Heart left ventricle (tissue), 16 donors: ENCODE measurements at places on chromosomes 4 and X. TPM values are rescaled to one million over a fixed set of nuclear protein-coding genes. Genes with fewer than 3 reads are reported as not detected.

GRCh38 chr4:8836664-8837171, 34.9 kb downstream of the HMX1 start:
- DNase-seq: no peak

Gene ZC4H2
- polyA plus RNA-seq: 1.8 TPM

Gene GLUD2
- polyA plus RNA-seq: 0.72 TPM

Gene TBC1D9
- 4.6 TPM for polyA plus RNA-seq
